ENCODE measurements at places on chromosomes 2 and 18.

- no peak for DNase-seq
These were observed 21.1 kb downstream of the CRACDL start for GRCh38 chr2:98914713-98915580.

- DNase-seq, result no peak
These were observed 142.3 kb downstream of the BABAM2 start for GRCh38 chr2:28032816-28033215.

DNA sequence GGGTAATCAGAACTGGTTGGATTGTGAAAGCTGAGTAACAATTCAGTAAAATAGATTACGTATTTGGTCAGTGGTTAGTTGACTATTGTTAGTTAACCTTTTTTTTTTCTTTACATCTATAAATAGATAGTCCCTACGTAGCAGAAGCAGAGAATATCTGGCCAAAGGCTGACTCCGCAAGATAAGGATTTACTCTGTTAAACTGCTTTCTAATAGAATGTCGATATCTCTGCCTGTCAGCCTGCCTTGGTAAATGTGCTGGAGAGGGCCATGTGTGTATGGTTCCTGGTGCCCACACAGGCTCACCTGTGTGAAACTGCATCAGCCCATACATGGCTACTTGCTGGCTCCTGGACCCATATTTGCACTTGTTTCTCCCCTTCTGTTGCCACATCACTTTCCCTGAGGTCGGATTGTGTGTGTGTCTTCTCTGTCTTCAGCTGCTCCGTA lies 94.4 kb downstream of the CRIM1 start:
- no peak for DNase-seq

- no peak for DNase-seq
These were observed 37.7 kb upstream of the RTN4 start for GRCh38 chr2:55087936-55088335.

- DNase-seq, result no peak
These were observed 292.6 kb downstream of the PRKCE start for GRCh38 chr2:45944074-45944473.

DNA sequence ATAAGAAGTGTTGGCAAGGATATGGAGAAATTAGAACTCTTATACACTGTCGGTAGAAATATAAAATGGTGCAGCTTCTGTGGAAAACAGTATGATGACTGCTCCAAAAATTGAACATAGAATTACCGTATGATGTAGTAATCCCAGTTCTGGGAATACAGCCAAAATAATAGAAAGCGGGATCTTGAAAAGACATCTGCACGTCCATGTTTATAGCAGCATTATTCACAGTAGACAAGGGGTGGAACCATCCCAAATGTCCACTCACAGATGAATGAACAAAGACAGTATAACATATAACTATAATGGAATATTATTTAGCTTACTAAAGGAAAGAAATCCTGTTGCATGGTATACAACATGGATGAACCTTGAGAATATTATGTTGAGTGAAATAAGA lies 257.7 kb downstream of the TDRD15 start:
- no peak for DNase-seq

DNA sequence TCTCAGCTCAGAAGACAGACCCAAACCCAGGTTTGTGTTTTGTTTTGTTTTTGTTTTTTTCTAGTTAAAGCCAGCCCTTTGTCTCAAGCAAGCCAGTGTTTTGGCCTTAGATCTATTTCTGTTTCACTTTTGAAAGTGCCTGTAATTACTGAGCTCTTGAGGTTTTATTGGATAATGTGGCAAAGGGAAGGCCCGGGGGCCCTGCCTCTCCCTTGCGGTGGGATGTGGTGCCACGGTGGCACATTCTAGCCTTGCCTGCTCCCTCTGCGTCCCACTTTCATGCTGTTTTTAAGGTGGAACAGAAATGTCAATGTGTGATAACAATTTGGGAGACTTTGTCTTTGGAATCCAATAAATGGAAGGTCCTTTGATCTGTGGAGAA lies 2.5 kb downstream of the HPCAL1 start:
- DNase-seq, result no peak

GRCh38 chr18:58091099-58091611 lies 47.1 kb downstream of the NEDD4L start:
- DNase-seq, result no peak

- DNase-seq, result no peak
These were observed 301.8 kb downstream of the GBX2 start for GRCh38 chr2:235866373-235866772.

DNA sequence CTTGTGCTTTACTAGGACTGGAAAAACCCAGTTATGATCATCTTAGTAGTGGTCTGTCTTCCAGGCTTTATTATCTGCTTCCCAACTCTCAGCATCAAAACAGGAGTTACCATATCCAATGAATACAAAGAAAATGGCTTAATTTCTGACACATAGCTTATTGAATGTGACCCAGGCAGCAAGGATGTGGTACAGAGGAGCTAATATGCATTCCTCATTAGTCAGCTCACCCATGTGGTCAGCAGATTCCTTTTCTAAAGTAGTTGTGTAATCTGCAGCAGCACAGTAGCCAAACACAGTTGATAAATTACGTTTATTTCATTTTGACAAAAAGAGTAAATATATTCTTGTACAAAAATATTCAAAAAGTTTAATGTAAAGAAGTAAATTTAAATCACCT lies 43.6 kb downstream of the TSPYL6 start:
- DNase-seq, result no peak

DNA sequence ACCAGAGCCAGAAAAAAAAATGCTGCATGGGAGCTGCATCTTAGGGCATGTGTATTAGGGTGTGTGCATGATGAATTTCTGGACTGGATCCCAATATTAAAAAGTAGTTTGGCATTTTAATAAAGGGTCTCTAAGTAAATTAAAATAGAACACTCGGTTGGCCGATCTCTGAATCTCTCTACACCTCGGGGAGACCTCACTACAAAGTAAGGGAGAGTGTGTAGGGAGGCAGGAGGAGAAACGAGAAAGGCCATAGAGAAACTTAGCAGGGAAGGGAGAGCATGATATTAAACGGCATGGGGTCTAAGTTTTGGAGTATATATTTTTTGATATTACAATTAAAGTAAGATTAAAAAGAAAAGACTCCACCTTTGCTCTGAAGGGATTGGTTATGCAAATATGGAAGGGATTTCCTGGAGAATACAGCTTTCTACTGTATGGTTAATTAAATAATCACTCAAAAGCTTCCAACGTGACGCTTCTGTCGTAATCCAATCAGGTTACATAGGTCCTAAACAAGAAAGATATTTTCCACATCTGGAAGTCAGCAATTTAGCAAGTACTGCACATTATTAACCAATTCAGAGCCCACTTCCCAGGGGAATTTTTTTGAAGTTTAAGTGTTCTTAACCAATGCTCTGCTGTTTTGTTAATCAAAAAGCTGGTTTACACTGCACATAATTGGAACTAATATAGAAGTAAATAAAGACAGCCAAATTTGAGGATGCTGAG lies 1.0 kb upstream of the ZEB2 start:
- no peak for DNase-seq

GRCh38 chr2:180966378-180966777 lies 14.0 kb upstream of the UBE2E3 start:
- DNase-seq, result no peak

- DNase-seq, result no peak
These were observed 3.5 kb downstream of the SFT2D3 start for GRCh38 chr2:127704641-127705390.

GRCh38 chr2:199463708-199464605 lies 6.2 kb upstream of the SATB2 start:
- no peak for DNase-seq

DNA sequence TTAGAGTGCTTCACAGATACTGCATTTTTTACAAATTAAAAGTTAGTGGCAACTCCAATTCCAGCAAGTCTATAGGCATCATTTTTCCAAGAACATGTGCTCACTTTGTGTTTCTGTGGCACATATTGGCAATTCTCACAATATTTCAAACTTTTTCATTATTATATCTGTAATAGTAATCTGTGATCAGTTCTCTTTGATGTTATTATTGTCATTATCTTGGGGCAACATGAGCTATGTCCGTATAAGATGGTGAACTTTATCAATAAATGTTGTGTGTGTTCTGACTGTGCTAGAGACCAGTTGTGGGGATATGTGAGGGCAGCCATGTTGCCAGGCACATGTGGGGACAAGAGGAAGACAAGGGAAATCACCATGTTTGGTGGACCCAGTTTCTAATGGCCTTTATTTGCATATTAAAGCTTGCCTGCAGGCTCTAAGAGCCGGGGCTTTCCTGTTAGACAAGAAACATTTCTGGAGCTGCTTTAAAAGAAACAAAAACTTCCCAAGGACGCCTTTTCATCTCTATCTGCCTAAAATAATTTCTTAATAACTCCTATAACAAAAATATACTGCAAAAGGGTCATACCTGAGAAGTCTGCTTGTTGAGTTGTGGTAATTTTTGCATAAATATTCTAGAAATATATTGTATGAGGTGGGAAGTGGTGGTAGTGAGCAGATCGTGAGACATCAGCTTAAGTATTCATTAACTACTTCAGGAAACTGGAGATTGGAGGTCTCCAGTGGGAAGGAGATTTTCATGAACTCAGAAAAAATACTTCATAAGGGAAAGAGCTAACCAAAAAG lies 37.2 kb downstream of the KYNU start:
- DNase-seq, result no peak

DNA sequence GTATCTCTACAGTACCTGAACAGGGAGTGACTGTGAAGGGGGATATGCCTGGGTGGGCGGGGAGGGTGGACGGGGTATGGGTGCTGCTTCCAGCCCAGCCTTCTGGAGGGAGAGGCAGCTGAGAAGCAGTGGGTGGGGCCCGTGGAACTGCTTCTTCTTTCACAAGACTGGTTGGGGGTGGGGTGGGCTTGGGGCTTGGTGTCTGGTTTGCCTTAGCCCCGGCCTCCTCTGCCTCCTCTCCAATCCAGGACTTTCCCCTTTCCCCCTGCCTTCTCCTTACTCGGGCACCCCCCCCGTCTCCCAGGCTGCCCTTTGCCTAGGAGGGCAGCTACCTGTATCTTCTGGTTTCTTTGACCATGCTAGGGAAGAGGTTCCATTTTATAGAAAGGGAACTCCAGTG lies 233.4 kb downstream of the DYSF start:
- no peak for DNase-seq

DNA sequence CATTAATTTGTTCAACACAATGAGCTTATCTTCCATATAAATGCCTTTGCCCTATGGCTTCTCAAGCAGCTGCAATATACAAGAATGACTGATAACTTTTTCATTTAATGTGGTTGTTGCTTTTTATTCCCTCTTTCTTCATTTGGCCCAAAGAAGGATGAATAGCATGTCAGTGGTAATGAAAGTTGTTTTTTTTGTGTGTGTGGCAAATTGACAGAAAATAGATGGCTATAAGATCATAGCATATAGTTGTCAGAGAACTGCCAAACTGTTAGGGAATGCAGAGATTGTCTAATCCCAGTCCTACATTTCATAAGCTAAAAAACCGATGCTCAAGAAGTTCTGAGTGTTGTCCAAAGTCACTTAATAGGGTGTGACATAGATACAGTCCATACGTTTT lies 244.3 kb downstream of the ACTR3 start:
- no peak for DNase-seq

- no peak for DNase-seq
These were observed 127.6 kb upstream of the HS6ST1 start for GRCh38 chr2:128446049-128446873.

DNA sequence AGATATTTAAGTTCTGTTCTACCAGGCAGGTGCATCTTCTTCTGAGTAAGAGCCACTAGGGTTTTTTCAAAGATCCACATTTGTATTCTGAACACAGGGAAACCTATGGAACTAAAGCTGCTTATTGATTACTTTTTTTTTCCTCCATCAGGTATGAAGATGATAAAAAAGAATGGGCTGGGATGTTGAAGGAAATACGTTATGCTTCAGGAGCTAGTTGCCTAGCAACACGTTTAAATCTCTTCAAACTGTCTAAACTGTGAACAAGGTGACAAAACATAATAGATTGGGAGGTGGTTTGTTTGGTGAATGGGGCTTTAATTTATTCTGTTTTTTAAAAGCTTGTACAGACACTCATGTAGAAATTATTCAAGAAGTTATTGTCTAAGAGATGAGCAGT lies 15.9 kb downstream of the KLHL41 start:
- no peak for DNase-seq

GRCh38 chr2:38159597-38159996 lies 83.6 kb upstream of the CYP1B1 start:
- no peak for DNase-seq

- no peak for DNase-seq
These were observed 13.5 kb downstream of the SIX3 start for GRCh38 chr2:44954889-44955592.

DNA sequence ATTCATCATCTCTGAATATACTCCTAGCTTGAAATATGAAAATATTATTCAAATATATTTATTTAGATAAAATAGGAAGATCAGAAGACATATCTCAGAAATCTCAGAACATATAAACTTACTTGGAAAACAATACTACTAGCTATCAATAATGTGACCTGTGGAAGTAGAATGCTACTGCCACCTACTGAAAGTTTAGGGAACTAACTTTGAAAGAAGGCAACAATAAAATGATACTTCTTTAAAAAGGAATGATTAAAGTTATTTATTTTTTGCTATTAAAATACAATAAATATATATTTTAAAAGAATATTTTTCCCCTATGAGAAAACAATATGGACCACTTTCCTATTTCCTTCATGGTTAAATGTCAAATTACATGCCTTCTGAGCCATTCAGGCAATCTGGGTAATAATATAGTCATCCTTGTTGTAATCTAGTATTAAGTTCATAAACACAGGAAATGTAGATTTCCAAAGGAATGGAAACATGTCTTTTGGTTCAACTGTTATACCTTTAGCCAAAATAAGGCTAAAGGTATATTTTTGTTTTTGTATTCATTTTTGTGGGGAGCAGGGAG lies 26.0 kb downstream of the ACADL start:
- no peak for DNase-seq

GRCh38 chr2:108978709-108979111 lies 10.3 kb downstream of the EDAR start:
- DNase-seq, result peak; percentile 56

DNA sequence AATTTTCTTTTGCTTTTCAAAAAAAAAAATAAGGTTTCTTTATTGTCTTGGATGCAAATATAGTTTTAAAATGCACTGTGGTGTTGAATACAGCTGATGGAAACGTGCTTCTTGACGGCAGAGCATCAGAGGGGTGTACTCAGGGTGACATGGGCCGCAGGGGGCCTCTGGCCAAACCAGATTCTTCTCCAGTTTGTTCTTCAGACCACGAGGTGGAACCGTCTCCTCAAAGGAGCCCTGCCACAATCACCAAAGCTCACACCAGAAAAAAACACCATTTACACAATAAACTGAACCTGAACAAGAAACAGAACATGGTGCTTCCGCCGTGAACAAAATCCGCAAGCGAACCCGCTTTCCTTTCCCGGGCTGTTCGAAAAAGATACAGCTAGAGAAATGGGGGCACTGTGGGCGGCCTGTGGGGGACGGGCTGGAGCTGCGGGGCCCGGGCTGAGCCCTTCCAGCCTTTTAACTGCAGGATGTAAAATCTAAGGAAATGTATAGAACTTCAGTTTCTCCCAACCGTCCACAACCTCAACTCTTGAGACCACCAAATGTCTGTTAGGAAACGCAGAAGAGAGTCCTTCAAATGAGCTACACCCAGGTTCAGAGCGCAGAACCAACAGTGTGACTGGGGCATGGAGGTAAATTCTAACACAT lies 34.5 kb downstream of the PSMG2 start:
- DNase-seq, result no peak

- no peak for DNase-seq
These were observed 135.1 kb upstream of the TFPI start for GRCh38 chr2:187689372-187689771.
